ENCODE measurements at places on chromosomes 4 and X.

DNA sequence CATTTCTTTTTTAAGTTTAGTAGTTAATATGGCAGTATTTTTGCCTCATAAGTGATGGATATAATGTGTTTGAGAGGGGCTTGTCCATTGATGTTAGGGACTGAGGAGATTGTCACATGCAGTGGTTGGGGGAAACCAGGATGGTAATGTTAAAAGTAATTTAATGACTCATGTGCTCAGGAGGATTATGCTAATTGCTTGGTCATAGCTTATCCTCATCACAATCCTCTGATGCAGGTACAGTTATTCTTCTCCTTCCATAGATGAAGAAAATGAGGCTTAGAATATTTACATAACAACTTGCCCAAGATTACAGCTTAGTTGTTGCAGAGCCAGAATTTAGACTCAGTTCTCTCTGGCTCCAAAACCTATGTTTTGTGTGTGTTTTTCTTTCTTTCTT, 94.4 kb upstream of the SCML1 start:
- DNase-seq = no peak

DNA sequence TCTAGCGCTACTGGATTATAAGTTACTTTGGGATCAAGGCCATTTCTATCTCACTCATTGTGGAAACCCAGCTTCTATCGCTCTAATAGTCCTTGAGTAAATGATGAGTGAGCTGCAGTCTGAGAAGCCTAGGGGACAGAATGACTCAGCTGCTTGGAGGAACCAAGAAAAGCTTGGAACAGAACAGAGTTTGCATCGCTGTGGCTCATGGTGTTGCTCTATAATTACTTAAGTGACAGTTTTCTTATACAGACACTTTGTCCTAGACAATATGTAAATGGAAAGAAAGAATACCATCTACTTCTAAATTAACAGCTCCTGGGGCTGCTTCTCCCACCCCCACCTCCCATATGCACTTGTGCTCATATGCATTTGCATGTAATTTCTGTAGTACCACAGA, 156.9 kb downstream of the SLIT2 start:
- no peak for DNase-seq

DNA sequence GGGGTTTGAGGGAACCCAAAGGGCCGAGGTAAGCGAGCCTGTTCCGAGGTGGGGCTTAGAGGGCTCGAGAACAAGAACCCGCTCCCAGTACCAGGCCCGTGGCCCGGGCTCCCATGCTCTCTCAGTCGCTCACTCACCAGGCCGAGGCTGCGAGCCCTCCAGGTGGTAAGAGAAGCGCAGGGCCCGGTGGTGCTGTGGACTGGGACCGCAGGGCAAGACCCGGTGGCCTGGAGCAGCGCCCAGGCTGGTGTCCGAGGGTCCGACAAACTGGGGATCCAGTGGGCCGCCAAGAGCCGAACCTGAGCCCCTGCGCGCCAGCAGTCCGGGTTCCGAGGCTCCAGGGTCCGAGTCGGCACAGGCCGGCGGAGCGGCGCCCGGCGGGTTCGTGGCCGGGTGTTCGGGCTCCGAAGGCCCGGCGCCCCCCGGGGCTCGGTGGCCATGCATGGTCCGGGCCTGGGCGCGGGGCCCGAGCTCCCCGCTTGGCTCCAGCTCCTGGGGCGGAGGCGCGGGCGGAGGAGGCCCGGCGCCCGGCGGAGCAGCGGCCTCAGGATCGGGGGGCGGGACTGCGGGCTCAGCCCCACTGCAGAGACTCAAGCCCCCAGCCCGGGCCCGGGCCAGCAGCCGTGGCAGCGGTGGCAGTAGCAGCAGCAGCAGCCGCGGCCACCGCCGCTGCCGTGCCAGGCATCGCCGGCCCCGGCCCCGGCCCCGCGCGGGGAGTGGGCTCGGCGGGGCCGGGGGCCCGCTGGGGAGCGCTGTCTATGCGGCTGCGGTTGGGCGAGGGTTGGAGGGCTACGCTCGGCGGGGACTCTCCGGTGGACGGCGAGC, 833 bp downstream of the FGD1 start:
- no peak for DNase-seq

DNA sequence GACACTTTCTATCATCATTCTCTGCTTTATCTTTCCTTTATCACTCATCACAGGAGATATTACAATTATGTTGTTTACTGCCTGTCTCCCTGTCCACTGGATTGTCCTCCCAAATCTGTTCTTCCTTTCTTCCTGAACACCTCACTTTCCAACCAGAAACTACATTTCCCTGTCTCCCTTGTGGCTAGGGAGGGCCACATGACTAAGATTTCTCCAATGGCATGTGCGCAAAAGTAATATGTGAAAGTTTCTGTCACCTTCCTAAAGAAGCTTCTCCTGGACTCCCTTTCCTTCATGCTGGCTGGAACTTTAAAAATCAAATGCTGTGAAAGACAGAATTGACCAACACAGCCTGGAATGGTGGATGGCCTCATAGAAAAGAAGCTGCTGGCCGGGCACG, 25.8 kb downstream of the ATP11C start:
- no peak for DNase-seq

DNA sequence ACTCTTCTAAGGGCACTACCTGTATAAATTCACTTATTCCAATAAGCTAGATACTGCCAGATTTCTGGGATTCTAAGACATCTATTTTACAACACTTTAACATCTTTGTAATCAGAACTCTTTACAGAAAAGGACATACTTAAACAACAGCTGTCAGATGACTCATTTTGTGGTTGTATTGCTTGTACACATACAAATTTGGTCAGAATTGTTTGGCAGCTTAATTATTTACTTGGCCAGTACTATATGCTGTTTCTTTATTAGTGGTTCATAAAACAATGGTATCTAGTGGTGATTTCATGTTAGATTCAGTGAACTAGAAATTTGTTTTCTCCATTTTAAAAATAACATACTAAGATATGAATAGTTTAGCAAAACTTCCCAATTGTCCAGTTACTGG, 27.2 kb downstream of the PALLD start:
- DNase-seq = no peak

DNA sequence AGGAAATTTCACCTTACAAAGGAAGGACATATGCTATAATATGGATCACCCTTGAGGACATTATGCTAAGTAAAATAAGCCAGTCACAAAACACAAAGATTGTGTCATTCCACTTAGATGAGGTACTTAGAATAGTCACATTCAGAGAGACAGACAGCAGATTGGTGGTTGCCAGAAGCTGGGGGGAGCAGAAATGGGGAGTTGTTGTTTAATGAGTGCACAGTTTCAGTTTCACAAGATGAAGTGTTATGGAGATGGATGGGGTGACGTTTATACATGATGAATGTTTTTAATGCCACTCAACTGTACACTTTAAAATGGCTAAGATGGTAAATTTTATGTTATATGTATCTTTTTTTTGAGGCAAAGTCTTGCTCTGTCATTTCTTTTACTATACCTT, 14.8 kb upstream of the SPON2 start:
- peak; percentile 29 for DNase-seq

GRCh38 chr4:5755161-5755560, 44.2 kb downstream of the EVC start:
- no peak for DNase-seq

- DNase-seq = no peak
Observed at GRCh38 chrX:916230-916599, 285.6 kb downstream of the SHOX start.

DNA sequence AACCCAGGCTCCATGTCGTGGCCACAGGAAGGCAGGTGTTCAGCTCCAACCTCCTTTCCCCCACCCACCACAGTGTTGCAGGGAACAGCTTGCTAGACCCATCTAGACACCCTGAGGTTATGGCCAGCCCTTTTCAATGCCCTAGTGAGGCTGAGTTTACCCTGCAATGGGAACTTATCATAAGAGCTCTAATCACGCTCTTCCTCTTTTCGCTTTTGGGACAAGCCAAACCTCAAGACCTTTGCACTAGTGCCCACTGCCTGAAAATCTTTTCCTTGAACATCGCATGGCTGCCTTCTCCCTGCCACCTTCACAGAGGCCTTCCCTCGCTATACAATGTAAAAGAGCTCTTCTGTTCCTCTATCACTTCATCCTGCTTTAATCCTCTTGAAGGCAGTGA, 2.4 kb upstream of the FGFBP2 start:
- DNase-seq = no peak

DNA sequence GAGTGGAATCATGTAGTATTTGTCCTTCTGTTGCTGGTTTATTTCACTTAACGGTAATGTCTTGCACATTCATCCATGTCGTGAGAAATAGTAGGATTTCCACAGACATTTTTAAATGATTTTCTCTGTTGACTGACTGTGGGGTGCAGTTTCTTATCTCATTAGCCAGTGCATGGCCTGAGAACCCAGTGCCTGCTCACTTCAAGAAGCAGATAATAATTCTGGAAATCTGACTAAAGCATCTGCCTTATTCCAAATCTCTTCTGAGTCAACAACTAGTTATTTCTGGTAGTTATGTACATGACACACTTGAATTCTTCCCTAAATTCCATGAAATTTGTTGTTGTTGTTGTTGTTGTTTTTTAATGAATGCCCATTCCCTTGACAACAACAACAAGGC, 77.6 kb downstream of the NPFFR2 start:
- no peak for DNase-seq

DNA sequence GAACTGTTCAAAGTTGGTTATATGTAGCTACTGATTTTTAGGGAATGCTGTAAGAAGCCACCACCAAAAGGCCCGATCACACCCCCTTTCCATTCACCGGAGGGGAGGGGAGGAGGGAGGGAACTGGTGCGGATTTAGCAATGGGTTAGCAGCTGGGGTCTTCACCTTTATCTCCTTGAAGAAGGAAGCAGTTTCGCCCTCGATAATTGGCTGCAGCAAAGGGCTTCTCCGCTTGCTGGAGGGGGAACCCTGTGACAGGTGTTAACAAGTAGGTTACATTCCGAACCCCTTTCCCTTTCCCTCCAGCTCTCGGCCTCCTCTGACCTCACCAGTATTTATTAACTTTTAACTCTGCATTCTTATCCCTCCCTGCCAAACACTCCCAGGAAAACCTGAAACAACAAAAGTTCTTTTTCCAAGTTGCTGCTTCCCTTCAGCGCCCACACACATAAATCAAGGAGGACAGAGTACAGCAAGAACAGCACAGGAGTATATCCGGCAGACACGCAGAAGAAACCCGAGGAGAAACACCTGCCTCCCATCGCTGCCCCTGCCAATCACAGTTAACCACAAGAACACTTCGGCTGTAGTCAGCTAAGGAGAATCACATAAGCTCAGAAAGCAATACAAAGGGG, 39.8 kb upstream of the NAP1L5 start:
- peak; percentile 64 for DNase-seq

DNA sequence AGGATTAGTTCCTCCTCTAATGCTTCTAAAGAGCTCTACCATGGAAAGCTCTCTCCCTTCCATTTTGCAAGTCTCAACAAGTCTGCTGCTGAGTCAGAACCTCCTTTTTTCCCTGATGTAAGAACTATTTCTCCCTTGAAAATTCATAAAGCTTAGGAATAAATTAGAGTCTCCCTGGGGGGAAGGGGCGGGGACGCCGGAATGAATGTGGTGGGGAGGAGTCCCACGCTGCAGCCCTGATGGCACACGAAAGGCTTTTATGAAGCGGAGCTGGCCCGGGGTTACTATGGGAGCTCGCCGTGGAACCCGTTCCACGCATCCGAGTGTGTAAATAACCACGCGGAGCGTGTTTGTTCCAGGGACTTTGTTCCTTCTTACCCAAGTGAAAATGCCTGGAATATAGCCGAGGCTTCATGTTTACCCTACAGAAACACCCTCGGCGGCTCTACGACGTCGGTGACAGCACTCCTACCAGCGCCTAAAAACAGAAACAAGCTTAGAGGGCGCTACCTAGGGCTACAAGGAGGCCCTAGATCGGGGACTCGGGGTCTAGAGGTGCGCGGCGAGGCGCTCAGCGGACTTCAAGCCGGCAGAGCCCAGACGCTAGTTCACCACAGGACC, 923 bp upstream of the CPEB2 start:
- DNase-seq = peak; percentile 64

GRCh38 chrX:26925088-26925487, 538.1 kb downstream of the PPP4R3C start:
- no peak for DNase-seq

DNA sequence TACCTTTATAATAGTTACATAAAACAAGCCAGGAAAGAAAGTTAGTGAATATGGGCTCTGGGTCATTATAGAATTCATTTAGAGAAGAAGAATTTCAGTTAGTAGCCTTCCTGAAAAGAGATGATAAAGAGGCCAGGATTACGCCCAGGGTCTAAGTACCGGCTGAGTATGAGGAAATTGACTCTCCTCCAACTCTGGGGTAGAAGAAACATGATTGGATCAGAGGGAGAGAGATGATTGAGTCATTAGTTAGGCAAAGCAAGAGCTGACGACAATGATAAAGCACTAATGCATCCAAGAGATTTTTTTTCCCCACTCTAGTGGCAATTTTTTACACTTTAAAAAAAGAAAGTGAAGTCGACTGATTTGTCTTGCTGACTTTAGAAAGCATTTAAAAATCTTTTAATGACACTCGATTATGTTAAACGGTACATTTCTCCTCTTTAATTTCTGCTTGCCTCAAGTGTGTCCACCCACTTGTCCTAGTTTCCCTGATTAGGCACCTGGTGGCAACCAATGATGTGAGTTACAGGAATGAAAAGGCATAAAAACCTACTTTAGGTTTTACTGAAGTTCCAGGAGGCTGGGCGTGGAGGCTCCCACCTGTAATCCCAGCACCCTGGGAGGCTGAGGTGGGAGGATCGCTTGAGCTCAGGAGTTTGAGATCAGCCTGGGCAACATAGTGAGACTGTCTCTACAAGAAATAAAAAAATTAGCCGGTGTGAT, 37.3 kb upstream of the IGFBP7 start:
- no peak for DNase-seq

Measured in stimulated activated naive CD4-positive, alpha-beta T cell (primary cell).